CD14-positive monocyte (primary cell): ENCODE measurements at places on chromosomes 2 and 18. TPM values are rescaled to one million over a fixed set of nuclear protein-coding genes. Genes with fewer than 3 reads are reported as not detected.

HOXD1 gene
- polyA plus RNA-seq = not detected

GRCh38 chr2:41033127-41033526 is 581.2 kb upstream of the SLC8A1 start:
- H3K36me3 ChIP-seq = no peaks in the 10 kb centered on the region
- no peak overlapping the region for H3K4me3 ChIP-seq
- H3K27ac ChIP-seq = no peak overlapping the region
- no peak for DNase-seq
- H3K27me3 ChIP-seq = no peaks in the 10 kb centered on the region

DNA sequence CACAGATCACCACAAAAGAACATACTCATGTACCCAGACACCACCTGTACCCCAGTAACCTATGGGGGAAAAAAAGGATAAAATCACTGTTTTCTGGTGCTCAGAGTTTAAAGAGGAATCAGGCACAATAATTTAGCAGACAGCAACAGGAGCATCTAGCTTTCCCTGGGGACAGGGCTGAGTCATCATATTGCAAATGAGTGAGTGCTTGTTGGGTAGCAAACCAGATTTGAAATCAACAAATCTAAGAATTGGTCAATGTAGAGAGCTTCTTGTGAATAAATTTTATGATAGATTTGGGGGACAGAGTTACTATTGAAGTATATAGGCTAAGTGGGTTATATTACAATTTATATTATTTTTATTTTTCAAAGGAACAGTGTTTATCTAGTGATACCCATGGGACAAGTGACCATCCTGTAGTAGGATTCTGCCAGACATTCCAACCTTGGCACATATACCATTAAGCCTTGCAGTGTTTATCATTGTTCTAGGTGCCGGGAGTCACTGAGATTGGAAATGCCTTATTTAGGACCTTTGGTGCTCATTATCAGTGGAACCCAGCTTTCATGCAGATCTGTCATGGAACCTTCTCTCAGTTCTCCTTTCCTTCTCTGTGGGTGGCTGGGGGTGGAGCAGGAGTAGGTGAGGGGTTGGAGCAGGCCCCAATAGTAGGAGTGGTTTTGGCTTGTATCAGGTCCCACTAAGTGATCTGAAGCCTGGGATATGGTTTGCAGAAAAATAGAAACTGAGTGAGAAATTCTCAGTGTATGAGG is 117.2 kb downstream of the CERS6 start:
- no peak for DNase-seq
- H3K4me3 ChIP-seq = no peak overlapping the region
- H3K27ac ChIP-seq = no peak overlapping the region

GRCh38 chr2:12194968-12195367 is 448.5 kb downstream of the LPIN1 start:
- H3K27ac ChIP-seq = no peak overlapping the region
- no peaks in the 10 kb centered on the region for H3K36me3 ChIP-seq
- H3K4me3 ChIP-seq = no peak overlapping the region
- no peak for DNase-seq
- peaks cover 11% of the 10 kb centered on the region for H3K4me1 ChIP-seq

DNA sequence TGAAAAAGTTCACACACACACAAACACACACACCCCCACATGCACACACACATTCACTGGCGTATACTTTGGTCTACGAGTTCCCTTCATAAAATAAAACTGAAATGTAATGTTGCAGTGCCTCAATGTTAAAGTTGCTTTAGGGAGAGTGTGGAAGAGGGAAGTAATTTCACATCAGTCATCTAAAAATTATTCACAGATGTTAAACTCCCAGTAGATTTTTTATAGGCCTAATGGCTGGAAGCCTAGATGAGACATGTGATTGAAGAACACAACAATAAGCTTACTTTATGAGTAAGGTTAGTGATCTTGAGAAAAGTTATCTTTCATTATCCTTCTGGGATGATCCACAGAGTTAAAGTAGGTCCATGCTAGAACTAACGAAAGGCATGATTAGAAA is 506.7 kb upstream of the CNTNAP5 start:
- no peak for DNase-seq
- no peak overlapping the region for H3K4me3 ChIP-seq
- no peaks in the 10 kb centered on the region for H3K4me1 ChIP-seq
- H3K36me3 ChIP-seq = no peaks in the 10 kb centered on the region
- no peak overlapping the region for H3K27ac ChIP-seq
